ENCODE measurements at places on chromosomes 6 and 20.

- DNase-seq, result no peak
These were observed 118.2 kb downstream of the BMP7 start for GRCh38 chr20:57148263-57148662.

DNA sequence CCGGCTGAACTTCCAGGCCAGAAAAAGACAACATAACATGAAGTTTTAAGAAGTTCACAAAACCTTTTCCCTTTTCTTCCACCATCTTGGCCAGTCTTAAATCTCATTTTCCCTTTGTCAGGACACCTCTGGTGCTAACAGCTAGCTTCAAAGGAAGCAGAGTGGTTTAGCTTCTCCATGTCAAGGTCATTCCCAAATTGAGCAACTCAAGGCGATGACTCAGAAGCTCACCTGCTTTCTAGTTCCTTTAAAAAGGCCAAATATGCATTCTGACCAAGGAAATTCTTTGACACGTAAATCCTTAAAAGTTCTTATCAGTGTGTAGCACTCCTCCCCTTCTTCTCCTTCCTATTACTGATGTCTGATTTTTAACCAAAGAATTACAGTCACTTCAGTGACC is 69.6 kb upstream of the VGLL2 start:
- no peak for DNase-seq

DNA sequence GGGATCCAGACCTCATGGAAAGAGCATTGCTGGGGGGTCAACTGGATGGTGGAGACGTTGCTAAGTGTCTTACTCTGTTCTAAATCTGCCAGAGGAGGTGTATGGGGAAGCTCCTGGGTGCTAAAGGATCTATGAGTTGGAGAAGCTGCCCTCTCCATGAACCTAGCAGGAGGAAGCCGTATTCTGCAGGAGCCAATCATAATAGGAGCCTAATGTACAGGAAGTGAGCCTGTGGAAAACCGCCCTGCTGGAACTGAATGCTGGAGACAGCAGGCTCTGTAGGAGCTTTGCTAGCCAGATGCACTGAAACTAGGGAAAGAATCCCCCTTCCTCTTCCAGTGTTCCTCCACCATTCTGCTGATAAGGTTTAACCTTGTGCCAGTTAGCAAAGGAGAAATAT is 10.9 kb downstream of the CASP8AP2 start:
- DNase-seq, result no peak

- no peak for DNase-seq
These were observed 7.2 kb downstream of the TGM2 start for GRCh38 chr20:38157635-38158495.

GRCh38 chr20:703006-703405 is 27.4 kb upstream of the SCRT2 start:
- DNase-seq, result no peak

Measured in left lobe of liver (tissue), 2 donors.